Central memory CD8-positive, alpha-beta T cell (primary cell): ENCODE measurements at places on chromosomes 7 and 10.

DNA sequence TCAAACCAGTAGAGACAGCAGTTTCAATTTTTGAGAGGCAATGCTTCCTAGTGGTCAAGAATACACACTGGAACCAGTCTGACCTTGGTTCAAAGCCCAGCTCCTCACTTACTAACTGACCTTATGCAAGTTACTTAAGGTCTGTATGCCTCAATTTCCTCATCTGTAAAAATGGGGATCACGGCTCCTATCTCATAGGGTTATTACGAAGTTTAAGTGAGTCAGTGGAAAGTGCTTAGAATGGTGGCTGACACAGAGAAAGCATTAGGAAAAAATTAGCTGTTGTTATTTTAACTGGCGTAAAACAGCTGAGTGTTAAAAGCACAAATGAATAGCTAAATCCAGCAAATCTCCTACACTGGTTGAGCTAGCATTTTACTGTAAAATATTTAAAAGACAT is 162.4 kb upstream of the LAMB4 start:
- DNase-seq, result no peak

GRCh38 chr7:100059251-100059739 is 9.7 kb downstream of the ZSCAN21 start:
- DNase-seq, result no peak

DNA sequence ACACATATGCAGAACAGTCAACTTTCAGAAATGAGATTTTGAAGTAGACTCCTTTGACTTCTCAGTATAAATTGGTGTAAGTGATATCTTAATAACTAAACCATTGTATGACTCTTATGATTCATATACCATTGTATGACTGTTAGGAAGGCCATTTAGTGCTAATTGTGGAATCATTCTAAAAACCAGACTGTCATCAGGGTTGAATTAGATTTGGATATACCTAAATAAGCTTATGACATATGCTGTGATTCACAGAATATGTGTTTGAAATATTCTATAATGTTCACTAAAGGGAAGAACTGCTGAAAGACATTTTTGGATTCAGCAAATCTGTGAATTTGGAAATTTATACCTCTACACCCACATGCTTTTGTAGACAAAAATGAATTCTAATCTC is 438.1 kb downstream of the MDFIC start:
- DNase-seq, result no peak

DNA sequence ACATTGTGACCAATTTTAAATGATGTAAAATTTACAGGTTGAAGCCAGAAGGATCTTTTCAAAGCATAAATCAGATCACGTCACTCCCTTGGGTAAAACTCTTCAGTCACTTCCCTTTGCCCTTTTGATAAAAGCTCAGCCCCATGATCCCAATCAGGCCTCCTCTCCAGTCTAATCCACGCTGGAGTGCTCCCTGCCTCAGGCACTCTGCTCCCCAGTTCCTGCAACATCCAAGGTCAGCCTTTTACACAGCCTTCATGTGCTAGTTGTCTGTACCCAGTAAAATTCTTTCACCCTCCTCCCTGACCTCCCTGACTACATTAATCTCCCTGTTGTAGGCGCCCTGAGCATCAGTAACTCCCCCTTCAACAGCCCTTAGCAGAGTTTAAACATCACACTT is 14.1 kb downstream of the ELMO1 start:
- DNase-seq, result no peak

DNA sequence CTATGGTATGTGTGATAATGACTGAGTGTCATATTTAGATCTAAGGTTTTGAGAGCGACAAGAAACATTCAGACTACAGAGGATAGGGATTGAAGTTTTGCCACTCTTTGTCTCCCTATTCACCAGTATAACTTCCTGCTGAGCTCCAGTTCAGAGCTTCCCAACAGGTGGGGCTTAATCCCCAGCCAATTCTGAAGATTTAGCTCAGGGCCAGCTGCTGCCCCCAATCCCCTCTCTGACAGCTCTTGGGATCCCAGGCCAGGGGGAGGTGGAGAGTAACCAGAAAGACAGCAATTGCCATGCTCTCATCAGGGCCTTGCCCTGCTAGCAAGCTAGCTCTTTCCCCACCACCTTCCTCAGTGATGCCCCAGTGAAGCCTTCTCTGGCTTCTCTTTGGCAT is 57.8 kb downstream of the TRIL start:
- no peak for DNase-seq

DNA sequence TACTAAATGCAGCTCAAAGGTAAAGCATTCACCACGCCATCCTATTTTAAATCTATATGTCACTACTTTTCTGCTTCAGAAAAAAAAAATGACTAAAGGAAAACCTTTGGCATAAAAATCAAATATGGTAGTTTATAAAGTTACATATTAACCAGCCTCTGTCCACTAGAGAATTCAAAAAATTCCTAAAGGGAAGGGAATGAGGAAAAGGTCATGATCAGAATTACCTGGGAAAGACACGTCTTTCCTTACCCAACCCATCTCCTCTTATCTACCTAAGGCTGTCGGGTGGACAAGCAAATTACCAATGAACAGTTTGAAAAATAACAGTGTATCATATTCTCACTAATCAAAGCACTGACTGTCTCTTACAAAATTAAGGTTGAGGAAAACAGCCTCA is 100.7 kb upstream of the TMEM106B start:
- DNase-seq, result no peak

- DNase-seq, result no peak
Observed at GRCh38 chr10:77850620-77851231, 75.8 kb downstream of the DLG5 start.

DNA sequence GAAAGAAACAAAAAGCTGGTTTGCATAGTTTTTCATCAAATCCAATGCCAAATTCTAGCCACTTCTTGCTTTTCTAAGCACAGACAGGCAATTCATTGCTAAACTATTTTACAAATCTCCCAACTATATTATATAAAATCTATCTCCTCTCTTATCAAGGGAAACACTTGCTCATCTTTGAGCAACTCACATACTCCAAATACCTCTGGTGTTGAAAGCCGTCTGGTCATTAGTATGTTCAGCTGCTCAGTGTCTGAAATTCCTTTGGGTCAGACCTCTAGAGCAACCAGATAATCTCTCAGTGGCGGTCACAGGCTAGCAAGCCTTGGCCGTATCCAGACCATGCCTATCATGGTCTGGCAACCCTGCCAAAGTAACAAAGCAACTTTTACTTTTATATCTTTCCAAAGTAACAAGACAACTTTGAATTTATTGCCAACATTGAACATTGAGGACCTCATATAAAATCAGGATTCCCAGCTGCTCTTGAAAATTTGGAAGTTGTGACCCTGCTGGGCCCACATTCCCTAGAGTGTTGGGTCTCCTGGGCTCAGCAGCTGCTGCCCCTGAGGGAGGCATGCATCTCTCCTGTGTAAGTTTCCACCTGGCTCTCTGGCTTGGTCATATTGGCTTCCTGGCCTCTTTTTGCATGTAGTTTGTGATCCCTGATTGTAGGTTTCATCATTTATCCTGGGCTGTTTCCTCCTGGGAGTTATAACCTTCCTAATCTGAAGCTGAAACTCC is 56.8 kb upstream of the LANCL2 start:
- no peak for DNase-seq

- no peak for DNase-seq
Observed at GRCh38 chr7:78714356-78714755, 739.1 kb downstream of the MAGI2 start.
